ENCODE measurements at places on chromosomes 2 and 18. TPM values are rescaled to one million over a fixed set of nuclear protein-coding genes. Genes with fewer than 3 reads are reported as not detected.

DNA sequence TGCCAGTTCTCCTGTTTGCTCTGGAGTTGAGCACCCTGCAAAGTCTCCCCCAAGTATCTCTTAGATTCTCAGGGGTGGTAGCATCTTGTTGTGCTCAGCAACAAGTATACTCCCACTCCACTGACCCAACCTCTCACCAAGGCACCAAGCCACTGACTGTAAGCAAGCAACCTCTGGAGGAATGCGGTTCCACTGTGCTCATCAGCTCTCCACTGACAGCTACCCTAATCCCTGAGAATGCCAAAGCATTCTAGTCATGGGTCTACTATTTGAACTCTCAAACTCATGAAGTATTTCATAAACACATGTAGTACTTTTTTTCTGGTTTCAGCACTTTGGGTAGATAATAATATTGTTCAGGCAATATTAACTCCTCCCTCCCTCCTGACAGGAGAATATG lies 170.0 kb downstream of the EPHA4 start:
- no peaks in the 10 kb centered on the region for H3K27me3 ChIP-seq
- H3K4me1 ChIP-seq: no peaks in the 10 kb centered on the region
- no peak for DNase-seq
- H3K36me3 ChIP-seq: no peaks in the 10 kb centered on the region
- H3K4me3 ChIP-seq: no peak overlapping the region
- H3K27ac ChIP-seq: no peak overlapping the region

DNA sequence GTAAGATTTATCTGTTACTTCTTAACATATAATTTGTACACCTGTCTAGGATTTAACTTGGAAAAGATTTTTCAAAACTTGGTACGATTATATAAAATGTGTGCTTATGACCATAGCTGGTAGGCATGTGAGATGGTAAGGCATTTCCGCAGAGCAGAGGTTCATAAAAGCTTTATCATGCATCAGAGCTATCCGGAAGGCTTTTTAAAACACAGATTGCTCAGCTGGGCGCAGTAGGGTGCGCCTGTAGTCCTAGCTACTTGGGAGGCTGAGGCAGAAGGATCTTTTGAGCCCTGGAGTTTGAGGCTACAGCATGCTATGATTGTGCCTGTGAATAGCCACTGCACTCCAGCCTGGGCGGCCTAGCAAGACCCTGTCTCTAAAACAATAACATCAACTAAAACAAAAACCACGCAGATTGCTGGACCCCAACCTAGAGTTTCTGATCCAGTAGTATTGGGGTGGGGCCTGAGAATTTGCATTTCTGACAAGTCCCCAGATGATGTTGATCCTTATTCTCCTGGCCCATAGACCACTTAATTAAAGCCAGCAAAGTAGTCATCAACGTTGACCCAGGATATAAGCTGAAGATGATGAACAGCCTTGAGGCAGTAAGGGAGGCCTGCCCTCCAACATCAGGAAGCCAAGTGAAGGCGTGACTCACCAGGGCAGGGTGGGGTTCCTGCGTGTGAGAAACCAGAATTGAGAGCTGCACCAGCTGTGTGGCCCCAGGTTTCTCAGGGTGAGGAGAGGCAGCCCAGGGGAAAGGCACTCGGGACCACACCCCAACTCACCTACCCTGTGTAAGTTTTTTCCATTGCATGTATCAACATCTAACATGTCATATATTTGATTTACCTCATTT lies 21.6 kb upstream of the SLC20A1 start:
- DNase-seq: no peak
- no peaks in the 10 kb centered on the region for H3K36me3 ChIP-seq
- no peak overlapping the region for H3K27ac ChIP-seq
- no peak overlapping the region for H3K4me3 ChIP-seq
- H3K27me3 ChIP-seq: no peaks in the 10 kb centered on the region

DNA sequence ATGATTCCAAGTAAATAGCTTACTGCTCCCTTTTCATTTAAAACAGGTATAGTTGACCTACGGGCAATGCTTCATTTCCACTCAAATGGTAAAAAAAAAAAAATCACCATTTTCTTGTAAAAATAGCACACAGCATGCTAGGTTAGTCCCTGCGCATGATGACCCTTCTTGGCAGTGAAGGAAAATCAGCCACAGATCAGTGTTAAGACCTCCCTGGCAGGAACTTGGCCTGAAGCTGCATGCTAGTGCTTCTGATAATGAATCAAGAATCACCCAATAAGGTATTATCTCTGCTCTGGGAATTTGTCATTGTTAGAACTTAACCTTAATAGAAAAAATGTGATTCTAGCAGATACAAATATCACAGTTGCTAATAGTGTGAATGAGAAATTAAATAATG lies 166.3 kb downstream of the RAB3GAP1 start:
- no peaks in the 10 kb centered on the region for H3K4me1 ChIP-seq
- H3K27ac ChIP-seq: no peak overlapping the region
- DNase-seq: no peak

DNA sequence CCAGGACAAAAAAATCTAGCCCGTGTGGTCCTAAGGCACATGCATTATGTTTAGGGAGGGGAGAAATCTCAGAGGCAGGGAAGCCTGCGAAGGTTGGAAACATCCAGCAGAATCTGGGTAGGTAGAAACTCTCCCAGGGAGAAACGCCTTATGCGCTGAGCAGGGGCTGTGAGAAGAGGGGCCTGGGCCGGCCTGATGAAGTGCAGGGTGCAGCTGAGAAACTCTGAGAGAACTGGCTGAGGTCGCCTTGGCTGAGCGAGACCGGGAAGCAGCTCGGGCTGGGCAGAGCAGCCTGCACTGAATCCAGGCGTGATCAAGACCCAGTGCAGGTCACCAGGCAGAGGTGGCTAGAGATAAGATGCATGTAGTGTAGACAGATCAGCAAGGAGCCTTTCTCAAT lies 15.1 kb downstream of the CHMP1B start:
- no peak for DNase-seq
- H3K4me3 ChIP-seq: no peak overlapping the region
- H3K27ac ChIP-seq: no peak overlapping the region
- no peaks in the 10 kb centered on the region for H3K4me1 ChIP-seq

- DNase-seq: no peak
- no peaks in the 10 kb centered on the region for H3K4me1 ChIP-seq
- H3K27me3 ChIP-seq: no peaks in the 10 kb centered on the region
- H3K36me3 ChIP-seq: no peaks in the 10 kb centered on the region
- no peak overlapping the region for H3K4me3 ChIP-seq
These were observed 169.6 kb downstream of the KCNS3 start for GRCh38 chr2:18047896-18048657.

GRCh38 chr2:100999995-101000394 lies 2.1 kb upstream of the RPL31 start:
- no peak for DNase-seq
- H3K27me3 ChIP-seq: no peaks in the 10 kb centered on the region
- H3K27ac ChIP-seq: no peak overlapping the region
- no peaks in the 10 kb centered on the region for H3K4me1 ChIP-seq
- H3K4me3 ChIP-seq: no peak overlapping the region

ATOH8 gene
- total RNA-seq: 17.0 TPM

TUBB8B gene
- total RNA-seq: not detected

DNA sequence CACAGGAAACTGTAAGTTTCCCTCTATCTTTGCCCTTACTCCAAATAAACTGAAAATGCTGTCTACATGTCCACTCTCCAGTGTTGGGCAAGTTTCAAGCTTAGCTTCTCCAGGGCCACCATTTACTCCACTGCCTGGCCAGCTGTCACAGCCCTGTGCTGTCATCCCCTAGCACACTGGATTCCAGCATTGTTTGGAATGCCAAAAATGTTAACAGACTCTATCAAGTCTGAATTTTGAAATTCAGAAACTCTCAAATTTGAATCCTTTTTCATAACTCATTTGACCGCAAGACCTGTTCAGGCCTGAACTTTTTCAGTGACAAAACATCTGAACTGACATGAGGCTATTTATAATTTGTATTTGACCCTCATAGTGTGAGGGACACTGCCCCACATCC lies 5.2 kb upstream of the ARHGAP28 start:
- H3K4me1 ChIP-seq: no peaks in the 10 kb centered on the region
- DNase-seq: no peak
- no peaks in the 10 kb centered on the region for H3K27me3 ChIP-seq
- H3K27ac ChIP-seq: no peak overlapping the region
- H3K36me3 ChIP-seq: no peaks in the 10 kb centered on the region

DNA sequence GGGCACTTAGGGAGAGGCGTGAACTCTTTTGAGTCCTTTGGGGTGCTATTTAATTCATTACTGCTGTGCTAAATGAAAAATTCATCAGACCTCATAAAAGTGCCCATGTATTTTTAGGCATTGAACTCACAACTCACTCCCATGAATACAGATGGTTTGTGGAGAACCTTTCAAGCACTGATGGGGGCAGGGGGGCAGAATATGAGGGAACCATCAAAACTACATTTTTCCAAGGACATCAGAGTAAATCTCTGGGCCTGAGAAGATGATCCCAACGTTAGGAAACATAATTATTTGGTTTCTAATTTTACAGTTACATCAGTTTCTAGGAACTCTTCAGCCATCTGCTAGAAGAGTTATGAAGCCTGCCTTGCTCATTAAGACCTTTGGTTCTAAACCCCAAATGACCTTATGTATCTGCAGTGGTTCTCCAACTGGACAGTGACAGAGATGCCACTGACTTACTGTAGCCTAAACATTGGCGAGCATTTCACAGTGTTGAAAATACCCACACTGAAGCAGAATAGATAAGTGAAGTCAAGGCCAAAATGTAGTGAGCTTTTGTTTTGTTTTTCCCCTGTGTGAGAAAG lies 90.8 kb downstream of the MYO1B start:
- no peak overlapping the region for H3K27ac ChIP-seq
- no peak for DNase-seq
- no peaks in the 10 kb centered on the region for H3K27me3 ChIP-seq
- no peaks in the 10 kb centered on the region for H3K4me1 ChIP-seq

DNA sequence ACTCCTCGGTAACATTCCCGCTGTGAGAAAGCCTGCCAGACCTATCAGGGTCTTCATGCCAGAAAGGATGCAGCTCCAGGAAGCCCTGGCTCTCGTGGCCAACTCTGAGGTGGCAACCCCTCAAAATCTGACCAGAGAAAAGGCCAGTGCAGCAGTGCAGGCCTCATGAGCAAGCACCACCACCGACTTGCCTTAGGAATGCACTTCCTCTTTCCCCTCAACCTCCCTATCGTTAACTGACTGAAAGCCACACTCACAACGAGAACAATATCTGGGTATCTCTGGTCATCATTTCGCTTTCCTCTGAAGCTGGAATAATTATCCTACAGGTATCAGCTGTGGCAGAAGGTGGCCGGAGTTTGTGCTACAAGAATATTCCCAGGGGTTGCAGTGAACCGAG lies 101.4 kb upstream of the POU3F3 start:
- no peaks in the 10 kb centered on the region for H3K36me3 ChIP-seq
- no peak overlapping the region for H3K27ac ChIP-seq
- no peaks in the 10 kb centered on the region for H3K4me1 ChIP-seq
- no peaks in the 10 kb centered on the region for H3K27me3 ChIP-seq
- no peak overlapping the region for H3K4me3 ChIP-seq
- no peak for DNase-seq

All from uterus (tissue), 4 donors.